ENCODE measurements at places on chromosomes 4 and X.

- DNase-seq, result no peak
Measured at GRCh38 chrX:56783996-56784620, 55.1 kb downstream of the NBDY start.

- DNase-seq, result no peak
Measured at GRCh38 chr4:112747036-112747435, 110.1 kb downstream of the LARP7 start.

- no peak for DNase-seq
Measured at GRCh38 chr4:152690706-152691651, 11.2 kb upstream of the TMEM154 start.

DNA sequence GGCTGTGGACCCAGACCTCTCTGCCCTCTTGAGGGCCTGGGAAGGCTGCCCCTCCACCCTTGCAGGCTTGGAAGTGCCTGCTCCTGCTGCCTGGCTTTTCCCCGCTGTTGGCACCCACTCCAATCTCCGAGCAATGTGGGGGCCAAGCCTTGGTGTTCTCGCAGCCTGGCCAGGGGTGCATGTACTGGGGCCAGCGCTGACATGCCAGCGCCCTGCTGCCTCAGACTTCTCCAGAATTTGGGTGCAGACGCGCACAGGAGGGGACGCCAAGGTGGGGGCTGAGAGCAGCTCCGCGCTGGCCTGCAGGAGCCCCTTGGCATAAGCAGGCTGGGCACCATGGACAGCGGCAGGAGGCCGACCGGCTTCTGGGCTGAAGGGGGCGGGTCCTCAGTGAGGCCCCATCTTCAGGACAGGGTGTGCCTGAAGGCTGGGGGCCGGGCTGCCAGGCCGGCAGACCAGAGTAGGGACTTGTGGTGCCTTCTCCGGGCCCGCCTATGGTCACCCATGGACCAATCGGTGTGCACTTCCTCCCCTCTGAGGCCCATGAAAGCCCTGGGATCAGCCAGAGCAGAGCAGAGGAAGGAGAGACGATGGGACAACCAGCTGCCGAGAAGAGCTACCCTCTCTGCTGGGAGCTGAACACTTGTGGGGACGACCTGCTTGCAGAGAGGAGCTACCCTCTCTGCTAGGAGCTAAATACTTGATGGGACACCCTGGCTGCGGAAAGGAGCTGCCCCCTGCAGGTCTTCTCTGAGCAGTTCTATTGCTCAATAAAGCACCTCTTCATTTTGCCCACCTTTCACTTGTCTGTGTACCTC lies 118.3 kb downstream of the DNAAF6 start:
- DNase-seq, result peak; percentile 0

DNA sequence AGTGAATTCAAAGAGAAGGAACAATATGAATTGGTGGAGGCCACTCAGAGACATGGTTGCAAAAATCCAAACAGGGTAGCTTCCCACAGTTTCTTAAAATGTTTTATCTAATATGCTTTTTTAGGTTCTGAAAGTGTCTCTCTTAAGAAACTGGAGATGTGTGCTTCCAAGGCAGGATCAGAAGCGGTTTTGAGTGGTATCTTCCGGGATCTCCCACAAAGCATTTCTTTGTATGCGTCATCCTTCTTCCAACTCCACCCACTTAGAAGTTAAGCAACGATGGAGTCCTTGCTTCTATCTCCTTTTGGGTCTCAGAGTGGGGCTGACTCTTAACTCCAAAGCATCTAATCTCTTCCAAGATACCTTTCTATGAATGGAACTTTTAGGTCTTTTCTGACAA lies 196.7 kb downstream of the MID1 start:
- no peak for DNase-seq

DNA sequence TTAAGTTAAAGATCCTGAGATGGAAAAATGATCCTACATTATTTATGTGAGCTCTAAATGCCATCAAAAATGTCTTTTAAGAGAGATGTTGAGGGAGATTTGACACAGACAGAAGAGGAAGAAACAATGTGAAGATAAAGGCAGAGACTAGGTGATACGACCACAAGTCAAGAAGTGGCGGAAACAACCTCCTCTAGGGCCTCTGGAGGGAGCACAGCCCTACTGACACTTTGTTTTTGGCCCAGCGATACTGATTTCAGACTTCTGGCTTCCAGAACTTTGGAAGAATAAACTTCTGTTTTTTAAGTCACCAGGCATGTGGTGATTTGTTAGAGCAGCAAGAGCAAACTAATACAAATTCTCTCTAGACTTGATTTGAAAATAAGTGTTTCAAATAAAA lies 1216.1 kb downstream of the FSTL5 start:
- DNase-seq, result no peak

DNA sequence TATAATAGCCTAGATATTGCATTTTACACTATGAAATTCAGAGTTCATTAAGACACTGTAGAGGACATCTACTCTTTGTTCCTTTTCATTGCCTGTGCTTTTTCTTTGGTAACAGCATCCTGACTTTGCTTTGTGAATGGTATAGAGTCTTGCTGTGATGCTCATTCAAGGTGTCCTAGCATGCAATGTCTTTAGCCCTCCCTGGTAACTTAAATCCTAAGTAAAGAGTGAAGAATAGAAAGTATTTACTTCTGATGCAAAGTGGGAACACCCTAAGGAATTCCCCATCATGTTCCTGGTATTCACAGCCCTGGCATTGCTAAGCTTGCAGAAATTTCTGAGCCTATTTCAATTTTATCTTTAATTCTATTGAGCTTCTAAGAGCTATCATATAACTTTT lies 400.1 kb downstream of the FAT4 start:
- no peak for DNase-seq

GRCh38 chr4:158020176-158020575 lies 152.6 kb downstream of the GASK1B start:
- DNase-seq, result no peak

DNA sequence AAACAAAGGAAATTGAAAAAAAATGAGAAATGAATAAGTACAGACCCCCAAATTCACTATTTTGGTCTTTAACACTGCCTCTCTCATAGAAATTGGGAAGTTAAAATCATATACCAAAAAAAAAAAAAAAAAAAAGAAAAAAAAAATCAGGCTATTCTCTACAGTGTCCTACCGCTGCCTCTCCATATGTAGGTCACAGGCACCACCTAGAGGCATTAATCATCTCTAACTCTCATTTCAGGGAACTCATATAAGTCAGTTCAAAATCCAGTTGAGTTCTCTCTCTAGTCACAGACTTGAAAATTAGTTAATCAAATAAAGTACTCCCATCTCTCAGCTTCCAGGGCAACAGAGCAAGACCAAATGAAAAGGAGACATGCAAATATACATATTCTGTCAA lies 47.9 kb downstream of the COX18 start:
- no peak for DNase-seq

GRCh38 chr4:20474119-20474518 lies 222.4 kb downstream of the SLIT2 start:
- DNase-seq, result no peak

GRCh38 chr4:189304809-189305208 lies 635.9 kb upstream of the FRG1 start:
- no peak for DNase-seq

- DNase-seq, result no peak
Measured at GRCh38 chr4:183146478-183146877, 47.4 kb downstream of the WWC2 start.

- no peak for DNase-seq
Measured at GRCh38 chr4:7191546-7192251, 639 bp upstream of the SORCS2 start.

DNA sequence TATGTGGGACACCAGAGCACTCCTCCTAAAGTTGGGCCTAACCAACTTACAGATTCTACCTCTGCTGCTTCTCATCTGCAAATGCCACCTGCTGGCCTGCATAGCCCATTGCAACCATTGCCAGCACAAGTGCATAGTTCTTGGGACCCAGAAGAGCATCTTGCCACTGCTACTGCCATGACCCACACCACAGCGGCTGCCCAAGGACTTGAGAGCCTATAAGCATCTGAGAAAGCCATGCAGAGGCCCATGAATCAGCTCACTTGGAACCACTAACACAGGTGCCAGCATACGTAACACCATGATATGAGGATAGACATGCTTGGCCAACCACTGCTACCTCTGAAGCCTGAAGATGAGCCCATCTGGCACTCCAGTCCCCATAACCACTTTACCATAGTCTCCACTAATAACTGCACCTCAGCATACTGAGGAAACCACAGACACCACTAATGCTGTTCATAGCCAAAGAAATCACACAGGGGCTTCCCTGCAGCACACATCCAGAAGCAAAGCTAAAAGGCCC lies 258.1 kb upstream of the AGTR2 start:
- no peak for DNase-seq

DNA sequence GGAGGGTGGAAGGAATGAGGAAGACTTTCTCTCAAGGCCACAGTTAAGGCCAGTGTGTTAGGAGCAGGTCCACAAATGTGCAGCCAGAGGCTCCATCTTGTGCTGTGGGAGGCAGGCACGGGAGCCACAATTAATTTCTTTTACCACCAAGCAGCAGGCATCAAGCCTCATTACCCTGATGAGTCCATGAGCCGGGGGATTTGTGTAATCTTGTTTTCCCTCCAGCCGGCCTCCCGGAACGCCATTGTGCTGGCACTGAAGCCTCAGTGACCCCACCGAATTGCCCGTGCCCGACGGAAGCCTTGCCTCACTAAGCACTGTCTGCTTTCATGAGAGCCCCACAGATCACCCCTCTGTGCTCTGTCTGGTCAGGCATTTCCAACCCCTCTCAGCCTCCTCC lies 154.7 kb upstream of the STX18 start:
- DNase-seq, result no peak

DNA sequence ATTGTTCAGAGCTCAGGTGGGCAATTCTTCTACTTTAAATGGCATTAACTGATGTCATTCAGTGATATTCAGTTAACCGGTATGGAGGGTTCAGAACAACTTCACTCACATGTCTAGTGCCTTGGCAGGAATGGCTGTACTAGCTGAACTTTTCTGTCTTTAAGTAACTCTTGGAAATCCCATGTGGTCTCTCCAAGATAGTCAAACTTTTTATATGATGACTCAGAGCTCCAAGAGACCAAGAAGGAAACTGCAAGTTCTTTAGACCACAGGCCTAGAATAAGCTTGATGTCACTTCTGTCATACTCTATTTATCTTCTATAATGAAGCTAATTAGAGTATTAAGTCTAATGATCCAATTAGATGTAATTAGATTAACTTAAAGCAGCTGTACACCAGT lies 24.9 kb downstream of the LHFPL1 start:
- DNase-seq, result no peak

DNA sequence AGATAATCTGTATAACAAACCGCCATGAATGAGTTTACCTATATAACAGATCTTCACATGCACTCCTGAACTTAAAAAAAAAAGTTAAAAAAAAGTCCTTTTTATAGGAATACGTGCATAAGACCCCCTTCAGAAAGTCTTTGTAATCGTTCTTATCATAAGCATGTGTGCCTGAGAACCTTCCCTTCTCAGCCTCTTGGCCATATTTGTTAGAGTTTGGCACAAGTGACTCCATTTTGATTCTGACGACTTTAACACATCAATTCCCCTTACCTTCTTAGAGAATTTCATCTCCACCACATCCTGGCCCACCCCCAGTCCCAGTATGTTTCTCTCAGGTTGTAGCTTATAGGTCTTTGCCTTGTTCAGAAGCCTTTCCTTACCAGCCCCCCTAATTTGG lies 16.0 kb upstream of the ANXA5 start:
- DNase-seq, result no peak

DNA sequence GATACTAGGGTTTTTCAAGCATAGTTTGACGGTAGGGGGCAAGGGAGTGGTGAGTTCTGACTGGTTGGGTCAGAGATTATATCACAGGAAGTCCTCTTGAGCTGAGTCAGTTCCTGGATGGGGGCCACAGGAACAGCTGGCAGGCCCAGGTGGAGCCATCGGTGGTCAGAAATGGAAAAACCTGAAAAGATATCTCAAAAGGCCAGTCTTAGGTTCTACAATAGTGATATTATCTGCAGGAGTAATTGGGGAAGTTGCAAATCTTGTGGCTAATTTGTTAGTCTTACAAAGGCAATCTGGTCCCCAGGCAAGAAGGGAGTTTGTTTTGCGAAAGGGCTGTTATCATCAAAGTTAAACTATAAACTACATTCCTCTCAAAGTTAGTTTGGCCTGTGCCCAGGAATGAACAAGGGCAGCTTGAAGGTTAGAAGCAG lies 159.3 kb downstream of the PTCHD1 start:
- no peak for DNase-seq

DNA sequence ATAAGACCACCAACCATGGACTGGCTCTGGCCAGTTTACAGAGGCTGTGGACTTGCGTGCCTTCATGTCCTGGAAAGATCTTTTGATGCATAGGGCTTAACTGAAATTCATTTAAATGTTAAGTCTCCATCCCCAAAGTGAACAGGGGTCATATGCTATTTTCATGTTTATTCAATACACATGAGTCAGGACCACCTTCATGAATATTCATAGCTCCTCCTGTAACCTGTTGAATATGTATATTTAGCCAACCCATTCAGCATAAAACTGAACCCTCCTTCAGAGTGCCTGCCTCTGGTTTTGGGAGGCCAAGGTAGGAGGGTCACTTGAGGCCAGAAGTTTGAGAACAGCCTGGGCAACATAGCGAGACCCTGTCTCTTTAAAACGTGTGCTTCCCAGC lies 7.1 kb downstream of the CTPS2 start:
- no peak for DNase-seq

DNA sequence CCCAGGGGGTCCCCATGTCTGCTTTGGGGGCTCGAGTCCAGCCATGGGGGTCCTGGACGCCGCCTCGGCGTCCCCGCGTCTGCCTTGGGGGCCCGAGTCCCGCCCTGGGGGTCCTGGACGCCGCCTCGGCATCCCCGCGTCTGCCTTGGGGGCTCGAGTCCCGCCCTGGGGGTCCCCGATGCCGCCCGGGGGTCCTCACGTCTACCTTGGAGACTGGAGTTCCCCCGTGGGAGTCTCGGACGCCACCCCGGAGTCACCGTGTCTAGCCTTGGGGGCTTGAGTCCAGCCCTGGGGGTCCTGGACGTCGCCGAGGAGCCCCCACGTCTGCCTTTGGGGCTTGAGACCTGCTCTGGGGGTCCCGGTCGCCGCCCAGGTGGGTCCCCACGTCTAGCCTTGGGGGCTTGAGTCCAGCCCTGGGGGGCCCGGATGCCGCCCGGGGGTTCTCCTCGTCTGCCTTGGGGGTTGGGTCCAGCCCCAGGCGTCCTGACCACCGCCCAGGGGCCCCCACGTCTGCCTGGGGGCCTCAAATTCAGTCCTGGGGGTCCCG lies 1.1 kb upstream of the GTPBP6 start:
- no peak for DNase-seq

DNA sequence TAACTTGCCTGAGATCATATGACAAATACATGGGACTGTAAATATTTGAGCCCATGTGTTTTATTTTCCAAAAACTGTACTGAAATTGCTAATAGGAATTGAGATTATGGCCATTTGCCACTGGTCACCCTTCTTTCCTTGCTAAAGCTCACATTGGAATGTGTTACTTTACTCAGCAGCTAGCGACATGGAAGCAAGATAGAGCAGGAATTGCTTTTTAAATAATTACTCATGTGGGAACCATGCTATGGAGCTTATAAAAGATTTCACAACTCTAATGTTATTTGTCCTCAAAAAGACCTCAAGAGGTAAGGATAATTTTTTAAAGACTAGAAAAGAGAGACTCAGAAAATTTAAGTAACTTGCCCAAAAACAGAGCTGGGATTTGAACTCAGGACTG lies 48.8 kb upstream of the AFAP1 start:
- no peak for DNase-seq

- DNase-seq, result no peak
Measured at GRCh38 chr4:124685851-124686250, 26.7 kb downstream of the ANKRD50 start.

- DNase-seq, result no peak
Measured at GRCh38 chr4:36288731-36289426, 7.5 kb downstream of the DTHD1 start.

GRCh38 chr4:26196567-26196966 lies 124.2 kb upstream of the RBPJ start:
- DNase-seq, result no peak

- no peak for DNase-seq
Measured at GRCh38 chrX:38233891-38234667, 13.4 kb upstream of the SRPX start.
